ENCODE measurements at places on chromosomes 4 and X.

DNA sequence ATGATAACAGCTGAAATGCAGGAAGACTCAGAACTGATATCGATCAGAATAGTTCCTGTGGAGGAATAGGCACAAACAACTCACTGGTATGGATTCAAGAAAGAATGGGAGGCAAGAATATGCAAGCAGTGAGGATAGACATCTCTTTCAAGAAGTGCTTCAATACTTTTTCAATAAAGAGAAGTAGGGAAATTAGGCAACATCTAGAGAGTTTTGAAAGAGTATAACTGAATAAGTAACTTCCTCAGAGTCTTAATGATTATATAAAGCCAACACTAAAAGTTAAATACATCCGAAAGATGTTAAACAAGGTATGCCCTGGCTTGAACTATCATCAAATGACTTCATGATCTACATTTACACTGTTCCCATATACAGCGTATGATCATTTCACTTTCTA is 1443.0 kb downstream of the PCDH7 start:
- H3K36me3 ChIP-seq, result no peaks in the 10 kb centered on the region
- DNase-seq, result no peak
- H3K4me1 ChIP-seq, result no peaks in the 10 kb centered on the region
- H3K27ac ChIP-seq, result no peak overlapping the region

DNA sequence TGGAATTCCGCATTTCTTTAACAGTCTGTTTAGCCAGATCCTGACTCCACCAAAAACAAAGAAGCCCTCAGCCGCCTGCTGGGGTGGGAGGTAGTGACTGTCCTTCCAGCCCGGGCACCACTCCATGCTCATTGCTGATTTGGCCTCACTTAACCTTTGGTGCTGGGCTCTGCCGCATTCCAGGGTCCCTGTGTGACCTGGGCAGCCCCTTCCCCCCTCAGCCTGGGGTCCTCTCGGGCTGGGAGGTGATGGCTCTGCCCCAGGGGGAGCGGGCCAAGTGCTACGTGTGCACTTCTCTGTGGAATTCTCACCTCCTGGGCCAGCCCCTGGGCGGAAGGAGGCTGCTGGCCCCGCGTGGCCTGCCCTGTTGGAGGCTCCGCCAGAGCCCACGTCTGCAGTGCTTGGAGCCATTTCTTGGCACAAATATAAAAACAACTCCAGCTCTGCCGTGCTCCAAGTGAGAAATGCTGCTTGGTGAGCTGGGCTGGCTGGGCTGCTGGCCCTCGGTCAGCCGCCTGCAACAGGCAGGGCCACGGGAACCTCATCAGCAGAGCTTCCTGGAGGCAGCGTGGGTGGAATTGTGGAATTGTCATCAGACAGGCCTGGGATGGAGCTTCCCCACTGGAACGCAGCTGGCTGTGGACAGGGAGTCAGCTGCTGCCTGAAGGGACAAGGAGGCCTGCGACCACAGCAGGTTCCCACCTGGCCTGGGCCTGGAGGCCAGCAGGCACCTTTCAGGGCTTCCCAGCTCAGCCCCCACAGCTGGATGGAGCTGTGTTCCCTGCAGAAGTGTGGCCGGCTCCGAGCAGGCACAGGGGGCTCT is 66.0 kb downstream of the TRMT44 start:
- no peak overlapping the region for H3K27ac ChIP-seq
- no peaks in the 10 kb centered on the region for H3K27me3 ChIP-seq
- H3K4me3 ChIP-seq, result no peak overlapping the region
- DNase-seq, result no peak
- no peaks in the 10 kb centered on the region for H3K36me3 ChIP-seq

GRCh38 chrX:47595716-47596251 is 13.5 kb downstream of the TIMP1 start:
- H3K27ac ChIP-seq, result no peak overlapping the region
- no peaks in the 10 kb centered on the region for H3K4me1 ChIP-seq
- no peak overlapping the region for H3K4me3 ChIP-seq
- H3K27me3 ChIP-seq, result no peaks in the 10 kb centered on the region

DNA sequence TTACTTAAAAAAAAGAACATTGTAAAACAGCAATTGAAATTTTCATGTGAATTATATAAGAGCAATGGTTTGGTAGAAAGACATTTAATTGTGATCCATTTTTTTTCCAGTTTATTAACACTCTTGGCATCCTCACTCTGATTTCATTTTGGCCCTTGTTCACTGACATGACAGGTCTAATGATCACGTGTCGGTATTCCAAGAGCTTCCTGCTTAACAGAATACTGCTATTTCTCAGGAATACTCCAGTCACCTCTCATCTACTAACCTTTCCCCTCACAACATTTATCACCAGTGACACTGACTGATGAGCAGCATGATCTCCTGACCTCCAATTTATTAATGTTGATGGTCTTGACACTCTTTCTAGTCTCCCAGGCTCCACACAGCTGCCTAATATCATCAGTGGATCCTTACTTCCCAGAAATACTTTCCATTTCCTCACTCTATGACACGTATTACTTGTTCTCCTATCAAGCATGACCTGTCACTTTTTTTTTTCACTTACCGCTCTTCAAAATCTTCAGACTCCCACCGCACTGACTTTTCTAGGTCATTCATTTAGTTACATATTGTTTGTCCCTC is 847.8 kb upstream of the SLIT2 start:
- no peaks in the 10 kb centered on the region for H3K36me3 ChIP-seq
- no peak overlapping the region for H3K27ac ChIP-seq
- H3K27me3 ChIP-seq, result no peaks in the 10 kb centered on the region
- H3K4me3 ChIP-seq, result no peak overlapping the region
- no peak for DNase-seq

DNA sequence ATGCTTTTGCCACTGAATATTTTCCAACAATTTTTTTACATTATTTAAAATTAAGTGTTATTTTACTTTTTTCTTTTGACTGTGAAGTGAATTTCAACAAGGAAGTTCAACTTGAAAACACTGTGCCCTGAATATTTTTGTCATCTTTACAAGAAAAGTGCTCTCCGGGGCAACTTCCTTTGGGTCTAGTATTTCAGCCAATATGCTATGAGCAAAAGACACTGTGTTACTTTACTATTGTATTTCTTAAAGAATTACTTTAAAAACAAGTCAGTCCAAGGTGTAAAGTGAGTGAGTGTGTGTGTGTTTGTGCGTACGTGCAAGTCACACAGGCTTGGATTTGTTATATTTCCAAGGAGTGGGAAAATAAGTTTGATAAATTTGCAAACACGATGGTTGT is 7.6 kb upstream of the USP53 start:
- DNase-seq, result no peak
- H3K4me1 ChIP-seq, result no peaks in the 10 kb centered on the region
- no peak overlapping the region for H3K4me3 ChIP-seq
- H3K27ac ChIP-seq, result no peak overlapping the region

- no peaks in the 10 kb centered on the region for H3K27me3 ChIP-seq
- H3K36me3 ChIP-seq, result no peaks in the 10 kb centered on the region
- no peaks in the 10 kb centered on the region for H3K4me1 ChIP-seq
- no peak for DNase-seq
These were observed 181.8 kb upstream of the POF1B start for GRCh38 chrX:85561231-85561630.

DNA sequence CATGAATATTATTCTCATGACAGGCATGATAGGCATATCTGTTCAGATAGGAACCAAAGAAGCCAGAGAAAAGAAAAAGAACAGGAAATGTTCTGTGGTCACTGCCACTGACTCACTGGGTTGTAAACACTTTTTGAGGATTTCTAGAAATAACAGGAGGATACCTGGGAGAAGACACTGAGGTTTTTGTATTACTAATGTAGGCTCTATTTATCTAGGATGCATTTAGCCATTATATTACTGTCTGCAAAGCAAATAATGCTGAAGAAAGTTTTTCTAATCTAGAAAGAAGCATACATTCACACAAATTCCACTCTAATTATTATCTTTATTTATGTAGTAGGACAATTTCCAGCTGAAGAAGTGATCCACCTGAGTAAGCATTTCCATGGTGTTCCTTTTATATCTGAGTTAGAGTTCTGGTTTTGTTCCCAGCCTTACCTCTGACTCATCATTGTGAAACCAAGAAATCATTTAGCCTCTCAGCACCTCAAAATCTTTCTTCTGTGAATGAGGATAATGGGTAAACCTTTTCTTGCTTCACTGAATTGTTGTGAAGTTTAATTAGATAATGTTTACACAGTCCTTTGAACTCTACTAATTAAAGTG is 40.2 kb upstream of the EPGN start:
- no peak overlapping the region for H3K4me3 ChIP-seq
- H3K36me3 ChIP-seq, result no peaks in the 10 kb centered on the region
- H3K4me1 ChIP-seq, result no peaks in the 10 kb centered on the region
- H3K27ac ChIP-seq, result no peak overlapping the region
- no peak for DNase-seq

DNA sequence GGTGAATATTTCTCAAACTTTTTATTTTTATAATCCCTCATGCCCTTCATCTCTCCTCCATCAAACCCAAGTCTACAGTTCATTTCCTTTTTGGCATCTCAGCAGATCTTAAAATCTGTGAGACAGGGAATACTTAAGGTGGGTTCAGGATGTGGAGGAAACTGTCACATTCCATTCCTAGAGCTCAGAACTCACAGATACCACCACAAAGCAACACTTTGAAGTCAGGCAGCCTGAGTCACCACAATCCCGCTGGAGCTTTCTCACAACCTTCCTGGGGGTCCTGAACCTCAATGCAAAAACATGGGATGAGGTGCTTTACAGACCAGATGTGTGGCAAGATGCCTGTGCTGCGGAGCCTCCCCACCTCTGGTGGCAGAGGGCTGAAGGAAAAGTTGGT is 63.2 kb downstream of the HHIP start:
- no peaks in the 10 kb centered on the region for H3K4me1 ChIP-seq
- DNase-seq, result no peak
- no peak overlapping the region for H3K27ac ChIP-seq
- no peak overlapping the region for H3K4me3 ChIP-seq

GRCh38 chr4:40323866-40324265 is 11.3 kb upstream of the CHRNA9 start:
- peaks cover 14% of the 10 kb centered on the region for H3K4me1 ChIP-seq
- H3K27ac ChIP-seq, result no peak overlapping the region

- no peaks in the 10 kb centered on the region for H3K36me3 ChIP-seq
- H3K27me3 ChIP-seq, result no peaks in the 10 kb centered on the region
- no peak overlapping the region for H3K27ac ChIP-seq
- DNase-seq, result no peak
- H3K4me1 ChIP-seq, result peaks cover 16% of the 10 kb centered on the region
These were observed 29.5 kb downstream of the SRPX2 start for GRCh38 chrX:100673397-100673953.

DNA sequence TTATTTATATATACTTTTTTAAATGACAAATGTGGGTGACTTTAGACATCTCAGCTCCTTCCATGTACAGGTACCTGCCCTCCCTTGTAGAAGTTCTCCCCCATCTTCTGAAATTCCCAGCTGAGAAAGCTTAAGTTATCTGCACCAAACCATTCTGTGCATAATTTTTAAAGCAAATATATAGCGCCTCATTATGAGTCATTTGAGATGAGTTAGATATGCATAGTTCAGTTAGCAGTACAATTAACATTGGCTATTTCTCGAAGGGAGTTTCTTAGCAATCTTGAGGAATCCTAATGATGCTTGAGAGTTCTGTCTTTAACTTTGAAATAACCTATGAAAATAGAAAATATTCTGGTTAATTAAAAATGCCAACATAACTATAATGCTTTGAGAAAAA is 19.4 kb upstream of the UFSP2 start:
- no peak overlapping the region for H3K27ac ChIP-seq
- no peak for DNase-seq
- H3K27me3 ChIP-seq, result no peaks in the 10 kb centered on the region
- no peak overlapping the region for H3K4me3 ChIP-seq

DNA sequence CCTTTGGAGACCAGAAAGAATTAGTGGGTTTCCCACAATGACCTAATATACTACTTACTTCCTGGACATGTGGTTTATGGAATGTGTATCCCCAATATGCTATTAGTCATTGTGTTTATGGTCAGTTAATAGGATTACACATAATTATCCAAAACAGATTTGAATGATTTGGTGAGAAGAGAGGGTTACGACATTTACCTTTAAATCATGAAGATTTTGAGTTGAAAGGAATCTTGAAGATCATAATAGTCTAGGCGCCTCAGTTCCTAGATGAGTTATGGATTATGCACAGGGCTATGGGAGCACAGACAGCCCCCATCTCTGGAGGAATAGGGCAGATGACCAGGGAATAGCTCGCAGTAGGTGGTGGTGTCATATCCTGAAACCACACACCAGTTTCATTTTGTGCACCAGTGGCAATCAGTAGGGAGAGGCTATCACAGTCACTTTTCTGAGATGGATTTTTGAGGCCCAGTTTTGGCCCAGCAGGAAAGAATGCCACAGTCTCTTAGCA is 61.3 kb downstream of the SEPTIN11 start:
- no peak for DNase-seq
- H3K4me1 ChIP-seq, result peaks cover 8% of the 10 kb centered on the region
- H3K4me3 ChIP-seq, result no peak overlapping the region
- no peak overlapping the region for H3K27ac ChIP-seq
- H3K27me3 ChIP-seq, result no peaks in the 10 kb centered on the region

GRCh38 chr4:184448821-184449220 is 25.5 kb downstream of the IRF2 start:
- peaks cover 3% of the 10 kb centered on the region for H3K36me3 ChIP-seq
- peak overlapping the region; percentile 61 for H3K27ac ChIP-seq
- no peaks in the 10 kb centered on the region for H3K27me3 ChIP-seq
- H3K4me3 ChIP-seq, result no peak overlapping the region
- DNase-seq, result peak; percentile 45

DNA sequence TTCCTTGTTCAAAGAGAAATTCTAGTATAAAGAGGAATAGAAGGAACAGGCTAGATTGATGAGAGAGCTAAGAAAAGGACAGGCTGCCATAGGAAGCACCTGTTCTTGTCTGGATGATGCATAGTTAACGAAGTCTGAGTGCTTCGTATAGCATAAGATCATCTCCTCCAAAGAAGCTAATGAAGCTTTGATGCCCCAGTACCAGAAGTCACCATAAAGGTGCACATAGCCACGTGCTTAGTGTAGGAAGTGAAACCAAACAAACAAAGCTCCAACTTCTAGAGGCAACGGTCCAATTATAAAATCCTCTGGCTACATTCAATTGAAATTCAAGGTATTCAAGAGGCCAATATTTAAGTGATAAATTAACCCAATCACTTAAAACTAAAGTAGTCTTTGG is 31.0 kb downstream of the AFAP1 start:
- no peaks in the 10 kb centered on the region for H3K4me1 ChIP-seq
- H3K27me3 ChIP-seq, result peaks cover 4% of the 10 kb centered on the region
- no peak for DNase-seq
- H3K4me3 ChIP-seq, result no peak overlapping the region

DNA sequence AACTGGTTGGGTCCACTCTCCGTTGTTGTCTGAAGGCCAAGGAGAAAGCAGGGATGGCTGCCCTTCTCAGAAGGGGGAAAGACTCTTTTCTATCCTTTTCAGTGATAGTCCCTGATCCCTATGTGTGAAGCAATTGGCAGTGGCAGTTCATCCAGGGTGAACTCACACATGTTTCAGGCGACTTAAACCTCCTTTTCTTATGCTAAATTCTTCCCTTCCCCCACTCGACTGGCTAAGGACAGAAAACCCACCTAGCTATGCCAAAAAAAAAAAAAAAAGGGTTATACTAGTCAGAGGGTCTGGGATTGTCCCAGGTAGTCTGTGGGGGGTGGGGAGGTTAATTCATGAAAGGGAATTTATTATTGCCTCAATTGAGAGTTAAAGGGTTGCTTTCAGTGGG is 12.2 kb upstream of the ZNF280C start:
- no peak overlapping the region for H3K27ac ChIP-seq
- no peaks in the 10 kb centered on the region for H3K27me3 ChIP-seq
- no peak for DNase-seq
- no peaks in the 10 kb centered on the region for H3K36me3 ChIP-seq
- no peak overlapping the region for H3K4me3 ChIP-seq

All from B cell (primary cell).